ENCODE measurements at places on chromosomes 1 and 21.

GRCh38 chr1:239636347-239636746 is 250.0 kb downstream of the CHRM3 start:
- no peak for DNase-seq

DNA sequence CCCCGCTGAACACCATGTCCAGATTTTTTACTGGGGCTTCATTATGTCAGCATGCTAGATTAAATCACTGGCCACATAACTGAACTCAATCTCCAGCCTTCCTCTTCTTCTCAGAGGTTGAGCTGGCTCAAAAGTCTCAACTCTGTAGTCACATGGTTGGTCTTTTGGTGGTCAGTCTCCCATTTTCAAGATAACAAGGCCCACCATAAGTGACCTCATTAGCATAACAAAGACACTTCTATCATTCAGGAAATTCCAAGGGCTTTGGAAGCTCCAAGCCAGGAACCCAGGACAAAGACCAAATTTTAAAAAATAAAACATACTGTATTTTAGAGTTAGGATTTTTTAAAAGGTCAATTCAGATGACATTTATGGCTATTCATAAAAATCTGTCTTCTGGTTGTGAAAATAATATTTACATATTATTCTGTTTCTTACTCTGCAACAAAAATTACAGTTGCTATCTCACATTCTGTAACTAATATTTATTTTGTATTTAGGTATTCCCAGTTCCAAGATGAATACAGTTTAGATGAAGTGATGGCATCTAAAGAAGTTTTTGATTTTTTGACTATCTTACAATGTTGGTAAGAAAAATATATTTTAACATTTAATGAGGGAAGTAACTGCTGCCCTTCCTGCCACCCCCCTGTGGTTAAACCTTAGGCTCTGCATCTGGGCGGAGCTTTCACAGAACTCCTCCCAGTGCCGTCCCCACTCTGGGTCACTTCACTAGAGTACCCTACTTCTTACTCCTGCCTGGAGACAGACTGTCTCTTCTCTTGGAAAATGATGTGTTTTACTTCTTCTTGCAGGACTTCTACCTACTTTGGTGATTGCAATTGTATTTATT is 49.3 kb downstream of the SCP2 start:
- no peak for DNase-seq

DNA sequence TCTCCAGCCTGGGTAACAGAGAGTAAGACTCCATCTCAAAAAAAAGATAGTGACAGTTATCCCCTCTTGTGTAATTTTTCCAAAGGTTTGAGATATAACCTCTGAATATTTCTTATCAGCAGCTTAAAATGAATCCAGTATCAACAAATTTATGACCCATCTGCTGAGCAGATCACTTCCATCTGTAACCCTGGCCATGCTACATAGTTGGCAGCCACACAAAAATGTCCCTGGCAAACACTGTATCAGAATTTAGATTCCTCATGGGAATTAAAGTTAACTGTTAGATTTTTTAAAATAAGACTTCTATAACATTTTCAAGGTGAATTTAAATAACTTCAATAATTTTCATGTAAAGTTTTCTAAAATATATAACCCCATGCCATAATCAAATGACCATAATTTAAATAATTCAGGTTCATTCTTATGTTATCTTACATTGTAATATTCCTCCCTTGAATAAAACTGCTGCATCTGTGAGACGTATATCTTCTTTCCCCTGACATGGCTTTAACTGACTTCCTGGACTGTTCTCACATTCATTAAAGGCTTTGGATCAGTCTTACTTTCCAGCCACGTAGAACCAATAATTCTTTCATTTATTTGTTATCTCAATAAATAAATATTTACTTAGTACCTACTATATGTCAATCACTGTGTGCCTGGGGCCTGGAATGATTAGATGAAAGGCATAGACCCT is 5.3 kb upstream of the PRPF38B start:
- no peak for DNase-seq

DNA sequence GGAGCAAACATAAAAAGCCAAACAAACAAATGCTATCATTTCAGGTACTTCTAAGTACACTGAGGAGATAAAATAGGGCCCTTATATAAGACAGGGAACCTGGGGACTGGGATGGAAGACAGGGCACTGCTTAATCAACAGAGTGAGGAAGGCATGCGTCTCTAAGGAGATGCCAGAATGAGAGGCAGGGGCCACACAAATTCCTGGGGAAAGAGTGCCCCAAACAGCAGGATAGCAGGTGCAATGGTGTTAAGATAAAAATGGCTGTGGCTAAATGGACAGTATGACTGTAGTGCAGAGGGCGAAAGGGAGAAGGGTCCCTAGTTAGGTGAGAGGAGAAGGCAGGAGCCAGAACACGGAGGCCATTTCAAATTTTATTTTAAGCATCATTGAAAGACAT is 113.9 kb downstream of the ZBTB18 start:
- DNase-seq, result no peak

GRCh38 chr1:200473698-200474371 is 64.0 kb upstream of the ZNF281 start:
- DNase-seq, result no peak

DNA sequence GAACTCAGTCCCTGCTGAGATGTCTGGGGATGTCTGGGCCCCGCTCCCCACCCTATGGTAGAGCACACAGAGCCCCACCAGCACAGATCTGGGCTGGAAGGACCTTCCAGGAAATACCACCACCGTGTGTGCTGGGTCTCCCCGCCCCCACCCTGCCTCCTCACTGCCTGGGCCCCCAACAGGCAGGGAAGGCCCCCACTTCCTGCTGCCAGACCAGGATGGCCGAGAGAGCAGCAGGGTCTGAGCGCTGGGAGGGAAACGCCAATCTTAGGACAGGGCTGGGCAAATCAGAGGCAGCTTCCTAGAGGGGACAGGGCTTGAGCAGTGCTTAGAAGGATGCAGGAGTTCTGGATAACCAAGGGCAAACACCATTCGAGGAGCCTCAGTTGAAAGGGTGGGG is 11.9 kb downstream of the ADGRB2 start:
- no peak for DNase-seq

DNA sequence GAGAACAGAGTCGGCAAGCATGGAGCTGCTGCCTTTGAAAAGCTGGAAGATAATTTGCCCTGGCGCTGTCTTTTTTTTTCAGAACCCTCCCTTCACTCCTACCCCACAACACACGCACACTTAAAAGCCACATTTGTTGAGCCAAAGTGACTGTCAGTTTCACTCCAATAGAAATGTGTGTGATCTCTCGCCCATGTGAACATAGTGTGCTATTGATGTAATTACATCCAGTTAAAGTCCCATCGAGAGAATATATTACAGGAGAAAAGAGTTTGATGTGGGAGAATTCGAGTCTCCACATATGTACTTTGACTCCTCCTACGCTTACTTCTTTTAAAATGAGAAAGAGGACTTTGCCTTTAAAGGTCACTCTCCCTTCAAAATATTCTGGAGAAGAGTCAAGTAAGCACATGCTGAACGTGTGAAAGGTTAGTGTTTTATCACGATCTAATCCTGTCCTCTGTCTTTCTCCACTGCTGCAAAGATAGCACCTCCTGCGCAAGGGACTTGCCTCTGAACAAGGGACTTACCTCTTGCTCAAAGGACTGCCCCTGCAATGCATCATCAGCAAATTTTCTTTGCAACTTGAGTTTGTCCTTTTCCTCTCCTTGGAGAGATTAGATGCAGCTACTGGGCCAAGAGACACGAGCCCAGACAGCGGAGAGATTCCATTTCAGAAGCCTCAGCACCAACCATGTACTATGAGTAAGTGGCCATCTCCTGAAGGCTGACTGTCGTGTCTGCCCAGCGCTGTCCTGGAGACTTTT is 613.9 kb downstream of the PTPRU start:
- no peak for DNase-seq

DNA sequence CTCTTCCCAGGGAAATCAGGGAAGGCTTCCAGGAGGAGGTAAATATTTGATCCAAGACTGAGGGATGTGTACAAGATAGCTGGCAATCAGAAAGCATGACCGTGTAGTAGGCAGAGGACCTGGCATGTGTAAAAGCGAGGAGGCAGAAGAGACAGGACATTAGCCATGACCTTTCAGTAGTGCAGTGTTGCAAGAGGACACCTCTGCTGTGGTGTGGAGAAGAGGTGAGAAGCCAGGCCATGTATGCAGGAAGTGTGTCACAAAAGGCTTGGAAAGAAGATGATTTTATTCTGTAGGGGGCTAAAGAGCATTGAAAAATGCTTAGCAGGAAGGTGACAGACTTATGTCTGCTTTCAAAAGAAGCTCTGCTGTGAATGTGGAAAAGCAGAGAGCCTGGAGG is 381.0 kb downstream of the ZP4 start:
- no peak for DNase-seq

- DNase-seq, result no peak
These were observed 4.7 kb downstream of the ZNF648 start for GRCh38 chr1:182056601-182057366.

DNA sequence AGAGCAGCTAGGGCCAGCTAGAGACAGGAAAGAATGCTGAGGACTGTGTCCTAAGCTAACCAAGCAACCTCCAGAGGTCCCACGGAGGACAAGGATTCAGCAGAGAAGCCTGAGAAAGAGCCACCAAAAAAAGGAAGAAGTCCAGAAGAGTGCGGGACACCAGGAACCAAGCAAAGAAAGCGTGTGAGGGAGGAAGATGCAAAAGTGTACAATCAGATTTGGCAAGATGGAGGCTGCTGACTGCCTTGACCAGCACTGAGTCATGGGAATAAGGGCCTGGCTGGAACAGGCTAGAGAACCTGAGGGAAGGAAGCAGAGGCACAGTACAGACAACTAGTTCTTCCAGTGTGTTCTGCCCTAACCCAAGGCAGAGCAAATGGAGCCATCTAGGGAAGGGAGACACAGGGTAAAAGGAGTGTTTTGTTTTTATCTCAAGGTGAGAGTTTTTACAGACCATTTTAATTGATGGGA is 18.5 kb downstream of the TP53BP2 start:
- no peak for DNase-seq

GRCh38 chr1:176222196-176222595 is 15.1 kb upstream of the COP1 start:
- no peak for DNase-seq

GRCh38 chr21:37446552-37446951 is 80.0 kb downstream of the DYRK1A start:
- no peak for DNase-seq

- DNase-seq, result no peak
These were observed 36.8 kb downstream of the DHRS3 start for GRCh38 chr1:12581179-12581578.

- DNase-seq, result no peak
These were observed 3.9 kb upstream of the ATP1B1 start for GRCh38 chr1:169102567-169102966.

GRCh38 chr1:77977989-77978292 is 931 bp downstream of the FUBP1 start:
- no peak for DNase-seq

DNA sequence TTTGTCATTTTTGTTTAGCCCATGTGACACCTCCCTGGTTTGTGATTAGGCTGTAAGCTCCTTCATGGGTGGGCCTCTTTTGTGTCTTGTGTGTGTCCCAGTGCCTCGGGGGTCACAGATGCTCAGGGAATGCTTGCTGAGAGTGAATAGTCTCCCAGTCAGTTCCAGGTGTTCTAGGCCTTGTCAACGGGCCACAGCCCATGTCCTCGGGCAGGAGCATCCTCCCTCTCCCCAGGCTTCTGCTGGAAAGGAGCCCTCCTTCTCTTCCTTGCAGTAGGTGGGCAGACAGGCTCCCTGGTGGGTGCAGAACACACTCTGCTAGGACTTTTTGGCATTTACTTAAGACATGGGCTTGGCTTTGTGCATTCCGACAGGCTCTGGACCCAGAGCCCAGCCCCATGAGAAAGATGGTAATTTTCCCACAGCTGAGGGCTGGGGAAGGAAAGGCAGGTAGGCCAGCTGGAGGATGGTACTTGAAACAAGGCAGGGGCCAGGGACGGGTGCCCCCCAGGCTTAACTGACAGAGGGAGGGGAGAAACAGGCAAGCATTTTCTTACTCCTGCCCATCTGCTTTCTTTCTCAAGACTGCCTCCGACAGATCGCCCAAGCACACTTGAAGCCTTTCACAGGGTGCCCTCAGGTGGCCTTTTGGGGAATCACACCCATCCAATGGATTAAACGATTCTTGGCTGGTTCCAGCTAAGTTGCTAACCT is 7.1 kb upstream of the CPLANE2 start:
- peak; percentile 82 for DNase-seq

GRCh38 chr1:104621221-104621620 is 871.5 kb downstream of the AMY1C start:
- DNase-seq, result no peak

DNA sequence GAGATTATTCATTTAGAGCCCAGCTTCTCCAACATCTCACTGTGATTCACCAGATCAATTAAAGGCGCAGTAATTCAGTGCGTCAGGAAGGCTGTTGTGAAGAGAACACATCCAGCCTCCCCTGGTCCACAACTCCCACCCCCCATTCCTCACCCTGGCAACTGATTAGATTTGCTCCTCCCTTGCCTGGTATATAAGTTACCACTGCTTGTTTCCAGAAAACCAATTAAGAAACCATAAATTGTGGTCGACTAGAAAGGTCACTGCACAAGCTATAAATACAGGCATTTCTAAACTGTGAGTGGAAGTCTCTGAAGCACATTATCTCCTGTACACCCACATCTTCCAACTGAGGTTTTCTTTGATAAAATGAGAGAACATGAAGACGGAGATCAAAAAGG is 41.9 kb downstream of the FAM163A start:
- no peak for DNase-seq

GRCh38 chr1:2448098-2448445 is 28.0 kb upstream of the PLCH2 start:
- DNase-seq, result no peak
